GM04504 (cell line): ENCODE measurements at places on chromosomes 6 and 20.

GRCh38 chr20:24560571-24561491 is 91.4 kb downstream of the SYNDIG1 start:
- no peak for DNase-seq

DNA sequence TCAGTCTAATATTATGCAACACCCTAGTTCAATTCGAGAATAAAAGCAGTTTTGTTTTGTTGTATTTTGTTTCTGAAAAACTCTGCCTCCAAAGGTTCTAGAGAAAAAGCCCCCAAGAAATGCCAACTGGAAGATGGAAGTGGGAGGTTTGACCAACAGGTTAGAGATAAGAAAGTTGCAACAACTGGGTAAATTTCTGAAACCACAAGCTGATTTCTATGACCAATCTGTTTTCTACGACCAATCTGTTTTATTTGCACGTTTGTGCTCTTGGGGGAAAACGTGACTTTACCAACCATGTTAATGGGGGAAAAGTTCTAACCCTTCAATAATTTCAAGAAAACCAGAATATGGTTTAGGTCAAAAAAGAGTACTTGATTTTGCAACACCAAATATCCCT is 173.2 kb downstream of the PDE7B start:
- no peak for DNase-seq

DNA sequence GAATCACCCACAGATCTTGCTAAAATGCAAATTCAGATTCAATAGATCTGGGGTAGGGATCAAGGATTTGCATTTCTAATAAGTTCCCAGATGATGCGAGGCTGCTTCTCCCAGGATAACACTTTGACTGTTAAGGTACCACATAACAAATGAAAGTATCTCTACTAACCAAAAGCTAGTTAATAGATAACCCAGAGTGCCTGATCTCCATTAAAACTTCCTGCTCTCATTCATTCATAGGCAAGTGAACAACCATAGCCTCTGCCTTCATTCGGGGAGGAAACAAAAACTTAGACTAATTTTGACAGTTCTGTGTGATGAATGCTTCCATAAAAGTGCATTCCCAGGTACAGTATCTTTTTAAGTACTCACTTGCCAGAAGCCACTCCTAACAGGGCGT is 265.6 kb upstream of the BTBD3 start:
- no peak for DNase-seq

DNA sequence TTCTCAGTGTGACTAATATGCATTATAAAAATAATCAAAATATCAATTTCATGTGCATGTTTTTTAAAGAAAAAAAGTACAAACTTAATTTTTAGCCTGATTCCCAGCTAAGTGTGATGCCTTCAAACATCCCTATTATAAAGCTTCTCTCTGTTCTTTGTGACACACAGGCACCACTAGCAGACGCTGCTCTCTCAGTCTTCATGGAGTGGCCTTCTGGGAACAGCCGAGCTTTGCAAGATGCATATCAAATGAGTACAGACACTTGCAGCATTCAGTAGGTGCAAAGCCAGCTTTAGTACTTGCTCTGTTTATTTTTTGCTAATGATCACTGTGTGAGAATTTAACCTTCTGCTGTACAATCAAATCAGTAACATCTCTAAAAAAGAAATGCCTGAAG is 340.0 kb downstream of the ADGRB3 start:
- DNase-seq, result no peak

GRCh38 chr6:118787724-118788423 is 106.1 kb upstream of the ASF1A start:
- DNase-seq, result no peak

- no peak for DNase-seq
These were observed 1058.9 kb upstream of the MAP3K7 start for GRCh38 chr6:91645811-91646210.

DNA sequence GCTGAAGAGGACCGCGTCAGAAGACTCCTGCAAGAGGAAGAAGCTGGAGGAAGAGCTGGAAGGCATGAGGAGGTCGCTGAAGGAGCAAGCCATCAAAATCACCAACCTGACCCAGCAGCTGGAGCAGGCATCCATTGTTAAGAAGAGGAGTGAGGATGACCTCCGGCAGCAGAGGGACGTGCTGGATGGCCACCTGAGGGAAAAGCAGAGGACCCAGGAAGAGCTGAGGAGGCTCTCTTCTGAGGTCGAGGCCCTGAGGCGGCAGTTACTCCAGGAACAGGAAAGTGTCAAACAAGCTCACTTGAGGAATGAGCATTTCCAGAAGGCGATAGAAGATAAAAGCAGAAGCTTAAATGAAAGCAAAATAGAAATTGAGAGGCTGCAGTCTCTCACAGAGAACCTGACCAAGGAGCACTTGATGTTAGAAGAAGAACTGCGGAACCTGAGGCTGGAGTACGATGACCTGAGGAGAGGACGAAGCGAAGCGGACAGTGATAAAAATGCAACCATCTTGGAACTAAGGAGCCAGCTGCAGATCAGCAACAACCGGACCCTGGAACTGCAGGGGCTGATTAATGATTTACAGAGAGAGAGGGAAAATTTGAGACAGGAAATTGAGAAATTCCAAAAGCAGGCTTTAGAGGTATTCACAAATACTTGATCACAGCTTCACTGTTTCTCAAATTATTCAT is 8.9 kb upstream of the SNRNP48 start:
- no peak for DNase-seq

GRCh38 chr6:167394820-167395219 is 69.9 kb downstream of the TTLL2 start:
- no peak for DNase-seq

GRCh38 chr6:17297271-17298080 is 16.3 kb downstream of the RBM24 start:
- no peak for DNase-seq

- DNase-seq, result no peak
These were observed 25.8 kb upstream of the SLC16A10 start for GRCh38 chr6:111061508-111061907.

DNA sequence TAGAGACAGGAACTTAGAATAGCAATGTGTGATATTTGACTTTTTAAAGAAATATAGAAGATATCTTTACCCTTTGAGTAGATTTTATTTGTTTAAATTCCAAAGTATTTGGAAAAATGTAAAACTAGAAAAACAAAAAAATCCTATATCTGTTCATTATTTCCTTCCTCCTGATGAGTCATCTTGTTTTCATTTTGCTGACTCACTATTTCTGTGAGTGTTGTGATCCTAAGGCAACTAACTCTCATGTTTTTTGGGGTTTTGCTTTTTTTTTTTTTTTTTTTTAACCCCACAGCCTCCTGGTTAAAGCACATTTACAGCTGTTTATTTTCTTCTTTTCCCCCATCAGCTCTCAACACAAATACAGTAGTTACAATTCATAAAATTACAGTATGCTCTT is 37.8 kb upstream of the THEMIS start:
- DNase-seq, result peak; percentile 30

DNA sequence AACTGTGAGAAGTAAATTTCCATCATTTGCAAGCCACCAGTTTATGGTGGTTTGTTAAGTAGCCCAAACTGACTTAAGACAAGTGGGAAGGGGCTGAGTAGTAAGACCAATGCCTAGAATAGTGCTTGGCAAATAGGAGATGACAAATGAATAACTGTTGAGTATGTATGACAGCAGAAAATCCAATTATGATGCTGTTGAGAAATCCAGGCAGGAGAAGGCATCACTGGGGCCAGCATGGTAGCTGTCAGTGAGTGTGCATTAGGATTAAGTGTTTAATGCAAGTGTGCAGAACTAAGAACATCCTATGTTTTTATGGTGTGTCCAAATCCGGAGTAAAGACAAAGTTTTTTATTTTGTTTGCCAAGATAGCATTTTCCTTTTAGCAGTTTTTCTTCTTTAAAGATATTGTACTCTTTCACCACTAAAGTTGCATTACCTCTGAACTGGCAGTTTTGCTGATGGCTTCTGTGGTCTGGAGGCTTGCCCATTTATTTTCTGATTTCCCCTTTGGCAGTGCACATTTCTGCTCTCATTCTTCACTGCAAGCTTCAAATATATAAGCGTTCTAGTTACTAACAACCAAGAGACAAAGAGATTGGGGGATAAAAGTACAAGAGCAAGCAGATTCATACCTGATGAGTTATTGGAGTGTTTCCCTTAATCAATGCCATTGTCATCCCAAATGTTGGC is 289.7 kb downstream of the KCNQ5 start:
- no peak for DNase-seq

GRCh38 chr20:62267543-62267942 is 29.2 kb downstream of the OSBPL2 start:
- no peak for DNase-seq

GRCh38 chr20:54048481-54048880 is 21.9 kb downstream of the BCAS1 start:
- DNase-seq, result no peak

- DNase-seq, result no peak
These were observed 111.2 kb upstream of the SLC35B3 start for GRCh38 chr6:8546496-8546895.

GRCh38 chr6:146829792-146830565 is 231.2 kb downstream of the ADGB start:
- DNase-seq, result no peak

GRCh38 chr20:52295556-52295955 is 104.0 kb upstream of the ZFP64 start:
- DNase-seq, result no peak

DNA sequence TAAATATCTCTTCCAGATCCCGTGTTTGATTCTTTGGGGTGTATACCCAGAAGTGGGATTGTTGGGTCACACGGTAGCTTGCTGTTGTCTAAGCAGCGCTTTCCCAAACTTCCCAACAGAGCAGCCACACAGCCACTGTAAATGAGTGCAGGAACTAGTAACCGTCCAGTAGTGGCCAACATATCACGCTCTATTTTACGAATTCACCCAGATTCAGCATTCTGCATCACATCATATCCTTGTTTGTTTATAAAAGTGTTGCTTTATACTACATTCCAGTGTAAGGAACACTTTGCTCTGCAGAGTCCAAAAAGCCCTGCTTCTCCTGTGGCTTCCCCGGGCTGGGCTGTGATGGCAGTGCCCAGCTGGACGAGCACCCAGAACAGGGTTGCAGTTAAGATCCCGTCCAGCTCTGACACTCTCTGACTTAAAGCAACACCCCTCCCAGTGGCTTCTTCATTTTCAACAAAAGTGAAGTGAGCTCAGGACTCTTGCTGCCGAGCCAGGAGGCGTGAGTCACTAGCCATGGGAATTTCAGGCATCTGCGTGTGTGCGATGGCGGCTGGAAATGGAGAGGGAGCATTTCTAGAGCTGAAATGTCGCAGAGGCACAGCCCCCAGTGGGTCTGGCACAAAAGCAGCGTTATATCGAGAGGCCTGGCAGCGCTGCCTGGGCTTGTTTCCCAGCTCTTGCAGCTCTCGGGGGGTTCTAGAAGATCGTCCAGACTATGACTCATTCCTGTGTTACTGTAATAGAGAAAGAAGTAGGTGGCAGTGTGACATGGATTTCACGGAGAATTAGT is 216.3 kb upstream of the ECI2 start:
- peak; percentile 92 for DNase-seq

GRCh38 chr6:151029970-151030369 is 164.5 kb downstream of the MTHFD1L start:
- DNase-seq, result no peak

- DNase-seq, result peak; percentile 95
These were observed 21.8 kb downstream of the FAM209B start for GRCh38 chr20:56554869-56555268.

DNA sequence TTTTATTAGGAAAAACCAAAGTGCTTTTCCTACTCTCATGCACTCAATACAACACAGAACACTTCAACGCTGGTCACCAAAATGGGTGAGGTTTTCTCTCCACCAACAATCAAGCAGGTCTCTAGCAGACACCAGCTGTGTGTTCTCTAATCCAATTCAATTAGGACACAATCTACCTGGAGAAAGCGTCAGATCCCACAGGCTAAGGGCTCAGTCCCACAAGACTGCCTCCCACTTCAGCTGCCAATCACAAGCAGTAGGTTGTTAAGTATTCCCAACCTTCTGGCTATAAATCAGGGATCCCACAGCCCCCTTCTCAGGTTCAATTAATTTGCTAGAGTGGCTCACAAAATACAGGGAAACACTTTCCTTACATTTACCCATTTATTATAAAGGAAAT is 47.7 kb downstream of the STMND1 start:
- DNase-seq, result no peak

GRCh38 chr6:17656092-17656491 is 50.6 kb downstream of the NUP153 start:
- no peak for DNase-seq

GRCh38 chr6:47267301-47267700 is 42.4 kb downstream of the TNFRSF21 start:
- DNase-seq, result no peak

GRCh38 chr20:33282196-33282934 is 649 bp upstream of the BPIFB1 start:
- DNase-seq, result no peak

GRCh38 chr20:10219993-10220750 is 1.5 kb downstream of the SNAP25 start:
- no peak for DNase-seq

GRCh38 chr6:56036916-56037600 is 161.7 kb upstream of the BMP5 start:
- no peak for DNase-seq

- no peak for DNase-seq
These were observed 6.7 kb downstream of the GNMT start for GRCh38 chr6:42967228-42967627.

GRCh38 chr6:167872538-167873210 is 46.0 kb downstream of the AFDN start:
- no peak for DNase-seq

GRCh38 chr20:49896204-49896603 is 19.1 kb downstream of the SPATA2 start:
- no peak for DNase-seq

DNA sequence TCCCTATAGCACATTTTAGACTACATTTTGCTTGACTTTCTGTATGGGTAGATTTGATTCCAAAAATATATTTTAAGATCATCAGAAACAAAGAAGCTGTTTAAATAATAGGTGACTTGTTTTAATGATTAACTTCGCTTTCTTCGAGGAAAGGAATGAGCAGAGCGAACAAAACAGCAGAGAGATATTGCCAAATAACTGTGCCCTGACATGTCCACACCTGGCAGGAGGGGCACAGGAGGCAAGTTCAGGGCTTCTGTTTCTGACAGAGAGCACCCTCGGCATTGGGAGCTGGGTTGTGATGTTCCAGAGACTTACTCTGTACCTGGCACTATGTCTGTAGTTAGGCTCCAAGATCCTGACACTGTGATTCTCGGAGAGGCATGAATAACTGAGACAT is 155.7 kb upstream of the SASH1 start:
- DNase-seq, result no peak
